ENCODE measurements at places on chromosomes 6 and 20.

DNA sequence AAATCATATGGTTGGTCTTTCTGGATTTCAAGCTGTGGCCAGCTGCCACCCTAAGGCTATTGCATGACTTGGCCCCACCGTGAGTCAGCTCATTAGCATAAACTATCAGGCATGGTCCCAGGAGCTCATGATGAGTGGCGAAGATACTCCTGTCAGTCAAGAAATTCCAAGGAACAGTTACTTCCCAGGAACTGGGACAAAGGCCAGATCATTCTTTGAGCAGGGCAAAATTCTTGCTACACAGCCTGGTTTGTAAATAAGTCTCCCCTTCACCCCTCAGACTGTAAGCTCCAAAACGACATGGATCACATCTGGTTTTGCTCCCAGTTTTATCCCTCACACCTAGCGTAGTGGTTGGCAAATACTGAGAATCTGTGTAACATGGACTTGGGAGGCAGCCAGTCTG, 33.0 kb upstream of the KIAA1586 start:
- DNase-seq: peak; percentile 88

DNA sequence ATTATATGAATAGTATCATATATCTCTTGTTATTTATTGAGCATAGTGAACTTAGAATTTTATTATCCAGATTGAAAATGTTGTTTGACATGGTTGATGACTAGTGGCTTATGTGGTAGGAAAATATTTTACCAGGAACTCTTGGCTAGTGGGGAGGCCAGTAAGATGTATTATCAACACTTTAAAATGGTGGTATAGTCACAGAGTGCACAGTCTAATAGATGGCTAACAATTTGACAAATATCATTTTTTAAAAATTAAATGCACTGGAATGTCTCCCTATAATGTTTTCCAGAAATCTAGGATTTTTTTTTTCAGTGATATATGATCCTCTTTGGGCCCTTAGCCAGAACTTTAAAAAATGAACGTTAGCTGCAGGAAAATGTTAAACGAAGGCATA, 26.9 kb upstream of the EYA4 start:
- no peak for DNase-seq

DNA sequence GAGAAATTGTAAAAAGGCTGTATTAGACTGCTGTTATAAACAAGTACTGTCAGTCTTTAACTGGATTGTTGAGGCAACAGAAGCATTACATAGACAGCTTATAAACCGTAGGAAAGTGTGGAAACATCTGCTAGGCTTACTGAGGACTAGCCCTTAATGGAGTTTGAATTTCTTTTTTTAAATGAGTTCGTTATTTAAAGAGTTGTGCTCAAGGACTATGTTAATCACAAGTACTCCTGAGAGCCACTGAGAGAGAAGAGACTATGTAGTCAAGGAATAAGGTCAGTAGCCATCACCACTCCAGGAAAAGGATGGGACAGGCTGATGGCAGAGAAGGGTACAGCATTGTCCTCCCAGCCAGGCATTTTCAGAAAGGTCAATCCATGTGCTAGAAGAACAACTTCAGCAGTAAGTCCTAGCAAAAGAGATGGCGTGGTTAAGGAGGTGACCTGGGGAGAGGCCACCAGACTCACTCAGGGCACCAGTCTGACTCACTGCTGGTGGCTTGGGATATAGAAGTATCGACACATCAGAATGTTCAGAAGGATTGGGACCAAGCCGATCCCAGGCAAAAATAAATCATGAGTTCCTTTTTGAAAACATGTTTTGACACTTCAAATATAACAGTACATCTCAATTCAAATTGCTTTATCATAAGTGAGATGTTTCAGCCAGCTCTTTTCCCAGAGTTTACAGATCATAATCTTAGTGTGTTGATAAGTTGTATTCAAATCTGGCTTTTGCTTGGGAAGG, 6.4 kb downstream of the RPS12 start:
- peak; percentile 18 for DNase-seq

DNA sequence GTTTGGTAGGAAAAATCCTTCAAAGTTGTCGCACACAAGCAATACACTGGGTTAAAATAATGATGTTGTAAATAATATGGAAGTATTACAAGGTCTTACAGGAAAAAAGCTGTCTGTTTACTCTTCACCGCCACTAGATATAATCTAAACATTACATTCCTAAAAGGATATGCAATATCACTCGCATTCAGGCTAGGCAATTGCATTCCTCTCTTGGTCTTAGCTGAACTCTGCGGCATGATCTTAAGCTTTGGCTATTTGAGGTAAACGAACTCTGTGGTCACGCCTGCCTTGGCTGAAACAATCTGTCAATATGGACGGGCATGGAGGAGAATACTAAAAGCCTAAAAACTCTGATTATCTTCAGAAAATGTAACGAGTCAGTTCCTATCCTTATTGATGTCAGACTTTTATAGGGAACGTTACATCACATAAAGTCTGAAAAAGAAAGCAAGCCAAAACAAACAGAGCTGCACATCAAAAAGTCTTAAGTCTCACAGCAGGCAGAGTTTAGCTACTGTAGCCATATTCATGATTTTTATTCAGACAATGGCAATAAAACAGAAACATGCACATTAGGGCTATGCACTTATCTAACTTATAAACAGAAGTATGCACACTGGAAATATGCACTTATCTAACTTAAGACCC, 30.8 kb upstream of the FILIP1 start:
- peak; percentile 95 for DNase-seq

DNA sequence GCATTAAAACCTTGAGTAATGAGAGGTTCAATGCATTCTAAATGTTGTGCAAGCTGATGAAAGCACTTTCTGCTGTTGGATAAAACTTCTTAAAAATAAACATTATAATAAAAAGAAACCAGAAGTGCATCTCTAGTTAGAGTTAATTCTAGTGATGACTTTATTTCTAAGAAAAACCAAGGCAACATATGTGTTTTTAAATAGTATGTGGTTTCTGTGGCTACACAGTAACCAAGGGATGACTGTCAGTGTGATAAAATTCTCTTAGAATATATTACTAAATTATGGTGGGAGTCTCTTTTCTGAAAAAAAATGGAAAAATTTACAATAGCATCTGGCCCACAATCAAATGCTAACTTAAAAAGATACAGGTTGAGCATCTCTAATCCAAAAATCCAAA, 117.0 kb downstream of the ME1 start:
- DNase-seq: no peak

GRCh38 chr6:188821-189655, 103.2 kb upstream of the DUSP22 start:
- DNase-seq: peak; percentile 81

DNA sequence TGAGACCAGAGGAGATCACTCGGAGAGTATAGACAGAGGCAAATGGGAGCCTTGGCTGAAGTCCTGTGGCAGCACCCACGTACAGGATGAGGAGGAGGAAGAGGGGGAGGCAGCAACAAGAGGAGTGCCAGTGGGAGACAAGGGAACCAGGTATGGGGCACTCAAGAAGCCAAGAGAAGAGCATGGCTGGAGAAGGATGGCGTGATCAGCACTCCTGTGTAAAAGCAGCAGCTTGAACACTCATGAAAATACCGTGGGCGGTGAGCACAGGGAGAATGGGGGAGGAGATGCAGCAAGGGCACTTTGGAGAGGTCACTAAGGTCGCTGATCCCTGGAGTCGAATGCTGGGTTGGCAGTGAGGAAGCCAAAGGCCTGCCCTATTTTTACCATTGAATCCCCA, 51.2 kb upstream of the PRND start:
- DNase-seq: no peak

DNA sequence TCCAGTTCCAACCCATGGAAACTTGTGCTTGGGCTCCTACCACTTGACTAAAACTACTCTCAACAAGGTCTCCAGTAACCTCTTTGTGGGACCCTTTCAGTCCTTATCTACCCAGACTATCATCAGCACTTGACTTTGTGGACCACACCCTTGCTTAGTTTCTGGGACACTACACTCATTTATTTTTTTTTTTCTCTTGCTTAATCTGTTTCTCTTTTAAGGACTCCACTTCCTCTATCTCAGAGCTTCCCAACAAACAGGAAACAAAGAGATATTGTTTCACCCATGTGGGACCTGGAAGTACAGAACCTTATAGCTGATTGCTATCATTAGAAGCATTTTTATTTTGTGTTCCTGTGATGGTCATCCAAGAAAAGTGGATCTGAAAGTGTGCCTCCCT, 28.8 kb upstream of the ME1 start:
- no peak for DNase-seq

DNA sequence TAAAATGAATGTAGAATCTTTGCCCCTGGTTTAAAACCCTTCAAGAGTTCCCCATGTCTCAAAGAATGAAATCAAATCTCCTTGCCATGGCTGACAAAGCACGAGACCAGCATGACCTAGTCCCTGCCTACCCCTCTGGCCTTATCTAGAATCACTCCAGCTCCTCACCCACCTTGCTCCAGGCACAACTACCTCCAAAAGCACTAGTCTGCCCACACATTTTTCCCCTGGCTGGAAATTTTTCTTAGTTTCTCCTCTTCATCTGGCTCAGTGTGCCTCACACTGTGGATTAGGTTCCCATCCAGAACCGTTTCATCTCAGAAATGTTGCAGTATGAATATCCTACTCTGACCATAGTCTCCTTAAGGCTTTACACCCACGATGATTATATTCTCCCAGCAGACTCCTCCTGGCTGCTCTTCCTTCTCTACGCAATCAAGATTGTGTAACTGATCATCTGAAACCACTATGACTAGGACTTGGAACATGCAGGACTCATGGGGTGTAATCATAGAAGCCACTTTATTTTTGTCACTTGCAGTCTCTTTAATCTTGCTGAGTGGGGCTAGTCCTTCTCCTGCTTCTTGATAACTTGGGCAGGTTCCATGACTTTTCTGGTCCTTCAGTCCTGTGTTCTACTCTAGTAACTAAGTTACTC, 7.8 kb upstream of the MRS2 start:
- DNase-seq: peak; percentile 94

GRCh38 chr6:144548536-144548935, 263.4 kb downstream of the UTRN start:
- no peak for DNase-seq

DNA sequence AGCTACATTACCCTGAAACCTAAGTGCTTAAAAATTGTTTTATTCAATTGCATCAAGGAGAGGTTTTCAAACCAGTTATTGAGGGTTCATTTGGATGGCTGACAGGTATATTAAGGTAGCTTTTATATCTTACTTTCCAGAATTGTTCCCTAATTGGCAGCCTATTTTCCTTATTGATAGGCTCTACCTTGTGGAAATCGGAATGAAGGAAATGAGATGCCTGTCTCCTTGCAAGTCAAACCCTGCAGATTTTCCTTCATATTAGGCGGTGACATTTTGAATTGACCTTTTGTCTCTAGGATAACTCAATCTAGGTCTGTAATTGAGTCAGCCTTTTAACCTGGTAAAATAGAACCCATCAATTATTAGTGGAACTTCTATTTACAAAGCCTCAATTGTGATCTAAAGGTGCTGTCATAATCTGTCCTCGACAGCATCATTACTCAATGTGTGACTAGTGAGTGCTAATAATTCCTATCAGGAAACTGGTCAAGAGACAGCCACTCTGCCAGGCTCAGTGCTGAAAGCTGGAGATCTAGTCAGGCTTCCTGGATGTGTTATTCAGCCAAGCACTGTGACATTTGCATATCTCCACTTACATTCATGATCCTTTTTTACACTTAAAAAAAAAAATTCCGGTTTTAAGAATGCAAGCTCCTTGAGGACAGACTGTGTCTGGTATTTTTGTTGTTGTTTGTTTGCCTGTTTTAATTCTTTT, 20.1 kb downstream of the OPRM1 start:
- DNase-seq: no peak

GRCh38 chr6:10541591-10541990, 20.4 kb downstream of the GCNT2 start:
- DNase-seq: no peak

GRCh38 chr6:118551063-118552053, 3.3 kb downstream of the PLN start:
- DNase-seq: peak; percentile 76

GRCh38 chr20:58227391-58228102, 906 bp downstream of the ANKRD60 start:
- no peak for DNase-seq

GRCh38 chr20:48120120-48120519, 334.8 kb upstream of the SULF2 start:
- DNase-seq: no peak

DNA sequence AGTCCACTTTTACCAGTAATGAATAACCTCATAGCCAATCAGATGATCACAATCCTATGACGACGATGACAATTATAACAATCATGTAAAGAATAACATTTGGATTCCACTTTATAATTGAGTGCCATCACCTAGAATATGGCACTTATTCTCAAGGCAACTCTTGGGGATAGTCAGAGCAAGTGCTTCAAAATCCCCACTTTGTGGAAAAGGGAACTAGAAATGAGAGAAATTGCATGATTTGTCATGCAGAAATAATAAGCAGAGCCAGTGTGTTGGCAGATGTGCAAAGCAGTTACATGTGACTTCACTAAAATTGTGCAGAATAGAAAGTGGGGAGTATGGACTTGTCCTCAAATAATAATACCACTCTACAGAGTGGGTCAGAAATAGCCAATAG, 41.3 kb downstream of the FRK start:
- no peak for DNase-seq

DNA sequence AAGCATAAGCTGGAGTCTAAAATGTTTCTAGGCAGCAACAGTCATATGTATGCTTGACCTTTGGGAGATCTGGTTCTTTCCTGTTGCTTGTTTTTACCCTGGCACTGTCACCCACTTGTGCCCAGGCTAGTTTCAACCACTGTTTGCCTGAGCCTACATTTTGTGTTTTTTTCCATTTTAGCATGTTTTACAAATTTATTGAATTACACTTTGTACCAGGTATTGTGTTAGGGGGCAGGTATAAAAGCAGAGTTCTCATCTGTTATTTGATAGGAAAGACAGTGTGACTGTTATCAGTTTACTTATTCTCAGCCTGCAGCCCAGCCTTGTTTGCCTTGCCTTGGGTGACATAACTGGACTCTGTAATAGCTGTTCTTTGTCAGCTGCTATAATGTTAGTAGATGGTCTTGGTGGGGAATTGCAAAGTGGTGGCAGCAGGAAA, 147.0 kb downstream of the CDKAL1 start:
- DNase-seq: no peak

DNA sequence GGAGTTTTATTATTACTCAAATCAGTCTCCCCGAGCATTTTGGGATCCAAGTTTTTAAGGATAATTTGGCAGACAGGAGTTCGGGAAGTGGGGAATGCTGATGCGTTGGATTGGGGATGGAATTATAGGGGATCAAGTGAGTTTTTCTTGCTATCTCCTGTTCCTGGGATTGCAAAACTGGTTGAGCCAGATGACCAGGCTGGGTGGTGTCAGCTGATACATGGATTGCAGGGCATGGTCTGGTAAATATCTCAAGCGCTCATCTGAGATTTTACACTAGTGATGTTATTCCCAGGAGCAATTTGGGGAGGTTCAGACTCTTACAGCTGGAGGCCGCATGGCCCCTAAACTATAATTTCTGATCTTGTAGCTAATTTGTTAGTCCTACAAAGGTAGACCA, 54.7 kb downstream of the ENPP1 start:
- no peak for DNase-seq
